Stimulated activated CD8-positive, alpha-beta memory T cell treated with anti-CD3 and anti-CD28 coated beads, Interleukin-4, amount 100 ng/mL, for 48 hours (primary cell): ENCODE measurements at places on chromosomes 6 and 20.

GRCh38 chr6:165568326-165568725, 94.7 kb downstream of the PDE10A start:
- no peak for DNase-seq

DNA sequence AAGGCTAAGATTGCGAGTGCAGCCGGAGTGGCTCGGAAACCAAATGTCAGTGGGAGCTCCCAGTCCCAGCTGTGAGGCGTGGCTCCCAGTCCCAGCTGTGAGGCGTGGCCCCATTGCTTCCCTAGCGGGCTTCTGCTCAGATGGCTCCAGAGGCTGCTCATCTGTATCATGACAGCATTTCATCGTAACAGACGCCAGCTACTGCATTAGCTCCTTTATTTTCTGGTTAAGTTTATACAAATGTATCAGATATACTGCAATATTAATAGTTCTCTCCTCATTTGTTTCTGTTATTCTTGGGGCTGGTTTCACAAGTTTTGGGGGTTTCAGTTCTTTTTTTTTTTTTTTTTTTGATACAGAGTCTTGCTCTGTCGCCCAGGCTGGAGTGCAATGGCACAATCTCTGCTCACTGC, 34.7 kb upstream of the TBXT start:
- no peak for DNase-seq

DNA sequence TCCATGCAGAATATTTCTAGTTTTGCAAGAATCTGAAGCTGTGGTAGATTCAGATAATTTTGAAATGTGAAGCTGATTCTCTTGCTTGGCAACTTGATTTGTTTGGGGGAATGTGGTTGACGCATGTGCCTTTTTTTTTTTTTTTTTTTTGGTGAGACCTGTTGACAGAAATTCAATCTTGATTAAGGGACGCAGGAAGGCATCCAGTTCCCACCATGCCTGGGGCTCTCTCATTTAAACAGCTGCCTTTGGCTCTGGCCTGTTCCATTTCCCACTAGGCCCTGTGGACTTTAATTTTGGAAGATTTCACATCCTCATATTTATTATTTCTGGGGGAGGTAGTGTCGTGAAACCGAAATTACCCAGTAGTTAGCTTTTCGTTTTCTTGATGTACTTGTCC, 8.6 kb downstream of the TPX2 start:
- DNase-seq: no peak

DNA sequence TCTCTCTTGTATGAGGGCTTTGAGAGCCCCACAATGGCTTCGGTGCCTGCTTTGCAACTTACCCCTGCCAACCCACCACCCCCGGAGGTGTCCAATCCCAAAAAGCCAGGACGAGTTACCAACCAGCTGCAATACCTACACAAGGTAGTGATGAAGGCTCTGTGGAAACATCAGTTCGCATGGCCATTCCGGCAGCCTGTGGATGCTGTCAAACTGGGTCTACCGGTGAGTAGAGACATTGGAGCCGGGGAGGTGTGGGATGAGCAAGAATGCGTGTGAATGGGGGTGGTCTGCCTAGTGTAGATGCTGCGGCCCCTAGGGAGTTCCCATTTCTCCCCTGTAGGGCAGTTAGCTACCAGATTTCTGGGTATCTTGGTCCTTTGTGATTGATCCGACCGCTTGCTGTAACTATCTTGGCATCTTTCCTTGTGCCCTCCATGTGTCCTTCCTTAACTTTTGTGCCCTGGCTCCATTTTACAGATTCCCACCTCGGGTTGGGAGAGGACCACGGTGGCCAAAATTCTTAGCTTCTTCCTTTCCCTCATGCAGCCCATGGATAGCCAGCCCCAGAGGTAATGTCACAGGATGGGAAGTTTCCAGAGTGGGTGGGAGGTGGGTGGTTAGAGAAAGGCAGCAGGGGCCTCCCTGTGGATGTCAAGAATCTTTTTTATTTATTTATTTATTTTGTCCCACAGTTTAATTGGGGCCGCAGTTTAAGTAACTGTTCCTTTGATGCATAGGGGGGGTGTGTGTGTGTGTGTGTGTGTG, 6.3 kb downstream of the BRD2 start:
- DNase-seq: no peak

- DNase-seq: no peak
Observed at GRCh38 chr6:47701363-47701762, 3.0 kb downstream of the ADGRF4 start.

- no peak for DNase-seq
Observed at GRCh38 chr6:142569676-142570075, 267.9 kb downstream of the ADGRG6 start.

GRCh38 chr6:32983964-32984621, 15.7 kb downstream of the BRD2 start:
- DNase-seq: no peak

- DNase-seq: no peak
Observed at GRCh38 chr6:37131104-37131959, 38.6 kb upstream of the PIM1 start.

DNA sequence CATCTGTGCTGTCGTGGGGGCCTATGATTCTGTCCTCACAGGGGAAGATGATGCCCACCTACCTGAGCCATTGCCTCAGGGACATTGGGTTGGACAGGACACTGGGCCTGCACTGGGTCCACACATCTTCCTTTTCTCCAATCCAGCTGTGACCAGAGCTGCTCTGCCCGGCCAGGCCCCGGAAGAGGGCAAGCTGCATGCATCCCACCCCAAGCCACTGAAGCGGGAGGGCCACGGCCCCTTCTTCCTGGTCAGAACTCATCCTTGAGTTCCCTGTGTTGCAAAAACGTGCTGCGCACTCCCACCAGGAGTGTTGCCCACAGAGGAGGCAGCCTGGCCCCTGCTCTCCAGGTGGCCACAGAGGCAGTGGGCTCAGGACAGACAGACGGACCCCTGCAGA, 38.2 kb downstream of the SPDEF start:
- no peak for DNase-seq

- DNase-seq: no peak
Observed at GRCh38 chr20:47985092-47985850, 200.0 kb upstream of the SULF2 start.
